Mucosa of descending colon (tissue), 3 donors: ENCODE measurements at places on chromosomes 16 and 17.

GRCh38 chr16:65283181-65283651 is 161.4 kb upstream of the CDH11 start:
- DNase-seq, result no peak

DNA sequence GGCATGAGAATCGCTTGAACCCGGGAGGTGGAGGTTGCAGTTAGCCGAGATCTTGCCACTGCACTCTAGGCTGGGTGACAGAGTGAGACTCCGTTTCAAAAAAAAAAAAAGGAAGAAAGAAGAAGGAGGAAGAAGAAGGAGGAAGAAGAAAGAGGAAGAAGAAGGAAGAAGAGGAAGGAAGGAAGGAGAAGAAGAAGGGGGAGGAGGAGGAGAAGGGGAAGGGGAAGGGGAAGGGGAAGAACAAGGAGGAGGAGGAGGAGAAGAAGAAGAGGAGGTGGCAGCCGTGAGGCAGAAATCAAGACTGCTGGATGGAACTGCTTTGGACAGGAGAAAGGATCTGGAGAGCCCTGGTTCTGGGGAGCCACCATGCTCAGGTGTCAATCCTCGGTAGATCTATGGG is 29.7 kb upstream of the PEMT start:
- no peak for DNase-seq

DNA sequence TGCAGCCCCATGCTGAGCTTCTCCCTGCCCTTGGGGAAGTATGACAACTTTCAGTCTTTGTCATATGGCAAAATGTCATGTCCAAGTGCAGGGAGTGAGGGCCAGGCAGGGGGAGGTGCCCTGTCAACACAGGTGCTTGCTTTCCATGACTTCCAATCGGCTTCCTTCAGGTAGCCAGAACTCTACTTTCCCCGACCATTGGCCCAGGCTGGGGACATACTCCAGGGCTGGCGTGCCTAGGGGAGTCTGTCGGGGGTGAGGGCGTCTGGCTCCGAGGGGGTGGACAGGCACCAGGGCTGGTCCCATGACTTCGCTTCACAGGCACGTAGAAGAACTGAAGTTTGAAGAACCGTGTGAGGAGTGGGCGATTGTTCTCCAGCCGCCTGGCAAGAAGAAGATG is 19.8 kb upstream of the PIK3R6 start:
- DNase-seq, result no peak

GRCh38 chr17:79391376-79392233 is 219.2 kb downstream of the RBFOX3 start:
- no peak for DNase-seq

DNA sequence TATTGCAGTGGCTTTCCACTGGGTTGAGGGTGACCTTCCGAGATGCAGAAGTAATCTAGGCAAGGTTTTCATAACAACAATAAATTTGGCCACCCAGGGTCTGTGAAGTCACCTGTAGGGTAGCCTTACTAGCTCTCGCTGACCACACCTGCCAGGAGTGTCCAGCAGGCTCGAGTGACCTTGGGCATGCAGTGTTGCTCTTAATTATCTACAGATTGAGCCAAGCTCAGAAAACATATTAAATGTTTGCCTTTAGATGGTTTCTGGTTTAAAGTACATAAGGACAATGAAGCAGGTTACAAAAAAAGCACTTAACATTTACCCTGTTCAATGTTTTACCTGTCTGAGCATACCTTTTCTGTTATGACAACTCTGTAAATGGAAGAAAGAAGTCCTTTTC is 1.8 kb downstream of the TBC1D24 start:
- DNase-seq, result no peak

DNA sequence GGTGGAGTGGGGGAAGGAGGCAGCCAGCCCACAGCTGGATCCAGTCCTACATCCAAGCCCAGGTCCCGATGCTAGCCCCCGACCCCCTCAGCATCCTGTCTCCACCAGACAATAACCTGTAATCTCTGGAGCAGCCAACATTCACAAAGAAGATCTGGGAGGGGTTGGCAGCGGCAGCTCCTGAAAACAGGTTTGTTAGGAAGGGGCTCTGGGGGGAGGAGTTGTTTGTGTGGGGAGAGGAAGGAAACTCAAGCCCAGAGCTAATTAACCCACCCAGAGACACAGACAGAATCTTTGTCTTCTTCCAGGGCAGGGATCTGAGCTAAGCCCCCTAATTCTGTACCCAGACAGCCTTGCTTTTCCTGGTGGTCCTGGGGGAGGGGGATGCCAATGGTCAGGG is 4.6 kb upstream of the C17orf113 start:
- no peak for DNase-seq

GRCh38 chr17:52025236-52025635 is 133.3 kb downstream of the CA10 start:
- DNase-seq, result no peak

DNA sequence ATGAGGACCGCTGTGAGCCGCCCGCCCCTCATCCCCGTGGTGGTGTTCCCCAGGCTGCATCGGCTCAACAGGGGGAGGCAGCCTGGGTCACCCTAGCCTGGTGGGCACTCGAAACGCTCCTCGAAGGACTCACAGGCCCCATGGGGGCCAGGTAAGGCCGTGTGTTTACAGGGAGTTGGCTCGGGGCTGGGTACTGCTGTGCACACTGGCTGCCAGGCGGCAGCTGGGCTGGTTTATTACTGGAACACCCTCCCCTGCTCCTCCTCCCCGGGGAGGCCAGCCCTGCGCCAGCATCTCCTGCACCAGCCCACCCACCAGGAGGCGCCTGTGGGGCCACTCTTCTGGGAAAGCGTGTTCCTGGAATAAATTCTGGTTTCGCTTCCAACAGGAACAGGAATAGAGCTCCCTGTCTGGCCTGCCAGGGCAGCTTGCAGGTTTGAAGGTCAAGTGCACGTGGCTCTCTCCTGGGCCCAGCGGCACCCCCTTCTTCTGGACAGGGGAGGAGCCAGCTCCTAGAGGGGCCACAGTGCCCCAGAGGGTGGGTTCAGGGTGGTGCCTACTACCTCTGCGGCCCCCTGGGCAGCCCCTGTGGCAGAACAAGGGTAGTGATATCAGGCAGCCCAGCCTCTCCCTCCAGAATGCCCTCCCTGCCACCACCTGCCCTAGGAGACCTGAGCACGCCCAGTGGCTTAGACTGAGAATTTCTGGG is 11.3 kb downstream of the MCRIP1 start:
- DNase-seq, result peak; percentile 94

DNA sequence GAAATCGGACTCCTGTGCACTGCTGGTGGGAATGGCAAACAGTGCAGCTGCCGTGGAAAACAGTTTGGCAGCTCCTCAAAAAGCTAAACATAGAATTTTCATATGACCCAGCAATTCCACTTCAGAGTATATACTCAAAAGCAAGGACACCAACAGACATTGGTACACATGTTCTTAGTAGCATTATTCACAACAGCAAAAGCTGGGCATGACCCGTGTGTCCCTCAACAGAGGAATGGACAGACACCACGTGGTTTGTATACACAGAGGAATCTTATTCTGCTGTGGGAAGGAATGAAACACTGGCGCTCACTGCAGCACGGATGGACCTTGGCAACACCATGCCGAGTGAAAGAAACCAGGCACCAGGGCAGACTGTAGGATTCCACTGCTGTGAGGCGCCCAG is 16.0 kb downstream of the NPTX1 start:
- no peak for DNase-seq

- no peak for DNase-seq
These were observed 49.7 kb downstream of the NF1 start for GRCh38 chr17:31144428-31144827.

GRCh38 chr16:20851601-20852000 is 45.3 kb downstream of the REXO5 start:
- DNase-seq, result peak; percentile 64

GRCh38 chr17:27354051-27354490 is 60.2 kb downstream of the WSB1 start:
- DNase-seq, result no peak

GRCh38 chr17:41775394-41776226 is 10.9 kb downstream of the JUP start:
- peak; percentile 81 for DNase-seq

GRCh38 chr17:82892899-82893565 is 53.2 kb upstream of the ZNF750 start:
- DNase-seq, result peak; percentile 49

DNA sequence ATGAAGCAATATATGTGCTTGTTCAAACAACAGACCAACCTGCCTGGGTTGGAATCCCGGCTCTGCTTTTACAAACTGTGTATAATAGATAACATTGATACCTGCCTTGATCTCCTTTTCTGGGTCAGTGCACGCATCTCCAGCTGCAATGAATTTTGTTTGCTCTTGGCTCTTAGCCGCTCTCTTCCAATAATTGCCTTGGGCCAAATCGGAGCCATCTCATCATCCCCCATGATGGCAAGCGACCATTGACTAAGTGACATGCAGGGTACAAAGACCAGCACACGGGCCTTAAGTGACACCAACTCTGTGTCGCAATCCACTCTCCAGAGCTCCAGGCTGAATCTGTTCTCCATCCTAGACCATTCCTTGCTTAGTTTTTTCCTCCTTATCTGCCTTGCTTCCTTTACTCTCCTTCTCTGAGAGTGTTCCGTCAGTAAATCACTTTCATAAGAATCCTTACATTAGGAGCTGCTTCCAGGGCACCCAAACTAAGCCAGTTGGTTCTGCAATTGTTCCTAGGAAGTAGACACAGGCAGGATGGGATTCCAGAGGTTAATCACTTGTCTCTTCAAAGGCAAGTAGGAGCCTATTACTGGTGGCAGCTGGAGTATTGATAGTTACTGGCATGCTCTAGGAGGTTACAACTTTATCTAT is 134.2 kb downstream of the ABCA8 start:
- no peak for DNase-seq

DNA sequence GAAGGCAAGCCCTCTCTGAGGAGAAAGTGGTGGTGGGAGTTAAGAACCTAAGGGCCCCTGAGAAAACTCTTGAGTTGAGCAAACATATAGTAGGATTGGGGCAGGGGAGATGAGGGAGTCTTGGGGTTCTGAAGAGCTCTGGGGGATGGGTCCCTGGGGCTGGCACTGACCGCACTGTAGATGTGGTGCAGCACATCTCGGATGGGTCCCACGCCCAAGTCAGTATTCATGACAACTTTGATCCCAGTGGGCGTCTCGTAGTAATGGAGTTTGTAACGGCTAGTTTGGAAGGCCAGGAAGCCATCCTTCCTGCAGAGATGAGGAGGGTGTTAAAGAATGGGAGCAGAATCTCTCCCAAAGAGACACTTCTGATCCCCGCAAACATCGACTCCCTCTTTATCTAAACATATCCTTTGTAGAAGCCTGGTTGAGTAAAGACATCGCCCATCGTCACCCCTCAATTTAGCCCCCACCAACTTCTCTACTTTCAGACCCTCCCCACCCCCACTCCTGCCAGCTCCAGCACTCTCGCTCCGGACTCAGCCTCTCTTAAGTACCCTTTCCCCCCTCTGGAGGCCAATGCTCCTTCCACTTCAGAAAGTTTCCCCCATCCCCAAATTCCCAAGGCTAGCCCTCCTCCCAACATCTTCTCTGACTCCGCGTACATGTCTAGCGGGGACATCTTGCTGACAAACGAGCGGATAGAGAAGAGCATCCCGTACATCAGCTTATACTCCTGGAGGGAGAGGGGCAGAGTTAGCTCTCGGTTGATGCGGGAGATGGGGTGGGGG is 710 bp downstream of the TRAPPC1 start:
- no peak for DNase-seq

DNA sequence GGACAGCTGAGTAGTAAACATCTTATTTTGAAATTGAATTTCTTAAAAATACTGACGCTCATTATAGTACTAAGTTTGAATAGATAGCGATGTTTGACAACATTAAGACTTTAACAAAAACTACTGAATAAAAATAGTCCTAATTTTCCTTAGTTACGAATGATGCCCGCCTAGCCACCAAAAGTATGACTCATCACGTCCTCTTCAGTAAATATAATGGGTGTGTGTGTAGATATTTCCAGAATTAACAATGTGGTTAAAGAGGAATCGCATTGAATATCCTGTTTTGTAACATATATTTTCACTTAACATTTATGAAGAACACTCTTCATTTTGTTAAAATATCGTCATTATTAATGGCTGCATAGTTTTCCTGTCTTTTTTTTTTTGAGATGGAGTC is 187.6 kb downstream of the MYO1D start:
- no peak for DNase-seq

DNA sequence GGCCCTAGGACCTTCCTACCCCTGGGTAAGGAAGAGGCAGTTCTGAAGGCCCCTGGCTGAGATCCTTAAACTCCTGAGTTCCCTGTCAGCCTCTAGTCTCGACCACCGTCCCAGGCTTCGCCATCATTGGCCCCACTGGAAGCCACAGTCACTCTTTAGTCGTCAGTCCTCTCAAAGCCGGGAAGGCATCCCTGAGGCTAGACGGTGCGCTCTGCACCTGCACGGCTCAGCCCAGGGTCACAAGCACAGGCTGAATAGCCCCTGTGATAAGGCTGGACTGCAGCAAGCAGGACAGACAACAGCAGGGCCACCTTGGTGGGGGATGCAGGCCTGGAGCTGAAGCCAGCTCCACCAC is 3.3 kb upstream of the HEXIM1 start:
- no peak for DNase-seq

GRCh38 chr17:48552466-48553189 is 7.7 kb upstream of the HOXB2 start:
- no peak for DNase-seq

GRCh38 chr16:672371-672770 is 3.1 kb upstream of the RHBDL1 start:
- DNase-seq, result no peak
